Dermis blood vessel endothelial cell (primary cell): ENCODE measurements at places on chromosomes 5 and 9.

- peak; percentile 60 for DNase-seq
These were observed 899 bp upstream of the RAPGEF6 start for GRCh38 chr5:131635684-131636572.

- no peak for DNase-seq
These were observed 561.1 kb downstream of the PRDM9 start for GRCh38 chr5:24068524-24068923.

DNA sequence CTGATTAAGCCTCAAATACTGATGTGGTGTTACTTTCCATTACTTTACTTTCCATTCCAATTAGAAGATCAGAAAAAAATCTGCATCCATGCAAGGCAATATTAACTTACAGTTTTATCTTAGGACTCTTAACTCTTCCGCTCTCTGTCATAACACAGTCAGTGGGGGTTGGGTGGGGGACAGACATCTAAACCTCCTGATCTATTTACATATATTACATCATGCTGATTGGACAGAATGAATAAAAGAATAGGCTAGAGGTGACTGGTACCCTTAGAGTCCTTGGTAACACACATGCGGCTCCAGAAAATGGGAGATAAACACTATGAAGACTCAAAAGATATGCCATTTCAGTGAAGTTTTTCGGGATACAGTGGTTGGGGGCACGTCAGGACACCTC lies 27.6 kb downstream of the RAPGEF6 start:
- DNase-seq, result no peak

GRCh38 chr9:104091116-104091515 lies 3.0 kb upstream of the SMC2 start:
- no peak for DNase-seq

DNA sequence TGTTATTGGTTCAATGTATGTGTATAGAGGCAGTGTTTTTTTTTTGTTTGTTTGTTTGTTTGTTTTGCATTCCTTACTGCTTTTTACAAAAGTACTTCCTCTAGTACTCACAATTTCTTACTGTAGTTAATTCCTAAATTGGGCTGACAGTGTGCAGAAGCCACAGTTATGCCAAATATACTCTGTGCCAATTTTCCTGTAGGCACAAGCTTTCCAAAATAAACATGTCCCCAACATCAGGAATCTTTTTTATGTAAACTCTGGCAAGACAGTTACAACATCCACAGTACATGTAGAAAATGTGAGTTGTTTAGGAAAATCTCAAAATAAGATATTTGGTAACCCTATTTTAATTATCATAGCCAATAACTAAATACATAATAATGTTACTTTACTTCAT lies 161.6 kb upstream of the TSLP start:
- no peak for DNase-seq

DNA sequence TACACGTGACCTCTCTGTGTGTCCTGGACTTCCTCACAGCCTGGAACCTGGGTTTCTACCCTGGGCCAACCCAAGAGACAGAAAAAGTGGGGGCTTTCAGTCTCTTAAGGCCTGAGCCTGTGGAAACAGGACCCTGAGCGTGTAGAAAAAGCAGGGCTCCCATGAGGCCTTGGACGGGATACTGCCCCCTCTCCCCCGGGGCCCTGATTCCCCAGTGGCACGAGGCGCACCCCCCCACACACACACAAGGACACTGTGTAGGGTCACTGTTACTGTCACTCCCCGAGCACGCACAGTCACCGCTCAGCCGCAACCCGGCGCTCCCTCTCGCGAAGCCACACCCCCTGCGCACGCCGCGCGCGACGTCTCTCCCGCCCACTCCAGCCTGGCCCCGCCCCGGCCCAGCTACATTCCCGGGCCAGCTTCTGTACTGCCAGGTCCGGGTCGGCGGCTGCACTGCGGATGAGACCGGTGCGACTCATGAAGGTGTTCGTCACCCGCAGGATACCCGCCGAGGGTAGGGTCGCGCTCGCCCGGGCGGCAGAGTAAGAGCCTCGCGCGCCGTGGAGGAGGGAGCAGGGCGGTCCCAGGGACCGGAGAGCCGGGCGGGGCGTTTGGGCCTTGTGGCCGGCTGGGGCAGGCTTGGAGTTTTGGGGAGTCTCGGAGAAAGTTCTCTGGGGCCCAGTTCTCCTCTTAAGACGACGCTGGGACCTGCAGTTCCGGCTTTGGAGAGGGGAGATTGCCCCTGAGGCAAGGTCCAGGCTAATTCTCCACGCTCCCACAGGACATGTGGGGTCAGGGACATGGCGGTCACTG lies at the start of gene GRHPR:
Gene GRHPR, plus strand, starts transcription at position 408 of the 816 bp plus-strand sequence. Its CDS starts 55 bp downstream, at position 463.
- DNase-seq, result peak; percentile 83

DNA sequence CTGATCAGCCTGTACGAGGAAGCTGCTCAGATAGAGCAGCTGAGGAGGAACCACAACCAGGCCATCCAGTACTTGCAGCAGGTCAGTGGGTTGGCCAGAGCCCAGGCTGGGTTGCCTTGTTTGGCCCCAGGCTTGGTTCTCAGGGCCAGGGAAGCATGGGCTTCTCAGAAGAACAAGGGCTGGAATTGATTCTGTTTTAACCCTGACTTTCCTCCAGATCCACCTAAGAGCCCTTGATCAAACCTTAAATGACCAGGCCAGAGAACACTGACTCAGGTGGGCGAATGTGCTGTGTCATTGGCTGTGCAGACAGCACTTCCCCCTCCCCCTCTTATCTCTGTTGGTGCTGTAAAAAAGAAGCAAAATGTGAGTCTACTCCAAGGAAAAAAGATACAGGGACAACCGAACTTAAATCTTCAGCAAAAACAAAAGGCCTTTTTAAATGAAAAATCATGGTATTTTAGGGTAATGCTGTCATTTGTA lies 28.1 kb downstream of the TTC23L start:
- no peak for DNase-seq

- DNase-seq, result no peak
These were observed 720.7 kb upstream of the CTNND2 start for GRCh38 chr5:12624776-12625560.

DNA sequence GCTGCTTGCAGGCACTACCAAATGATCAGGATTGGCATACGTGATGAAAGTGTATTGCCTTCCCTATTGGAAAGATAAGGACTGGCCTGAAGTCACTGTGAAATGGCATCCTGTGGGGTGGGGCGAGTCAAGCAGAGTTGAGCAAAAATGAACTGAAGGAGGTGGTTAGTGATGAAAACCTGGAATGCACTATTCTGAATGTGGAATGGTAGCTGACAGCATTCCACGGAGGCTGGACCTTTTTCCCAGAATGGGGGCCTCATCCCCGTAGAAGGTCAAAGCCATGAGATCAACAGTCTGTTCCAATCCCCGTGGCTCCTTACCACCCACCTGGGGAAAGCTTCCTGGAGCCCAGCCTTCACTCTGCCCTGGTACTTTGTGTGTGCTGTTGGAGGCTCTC lies 37.7 kb downstream of the ASS1 start:
- no peak for DNase-seq

- no peak for DNase-seq
These were observed 196.6 kb downstream of the FANCC start for GRCh38 chr9:95120781-95121370.

DNA sequence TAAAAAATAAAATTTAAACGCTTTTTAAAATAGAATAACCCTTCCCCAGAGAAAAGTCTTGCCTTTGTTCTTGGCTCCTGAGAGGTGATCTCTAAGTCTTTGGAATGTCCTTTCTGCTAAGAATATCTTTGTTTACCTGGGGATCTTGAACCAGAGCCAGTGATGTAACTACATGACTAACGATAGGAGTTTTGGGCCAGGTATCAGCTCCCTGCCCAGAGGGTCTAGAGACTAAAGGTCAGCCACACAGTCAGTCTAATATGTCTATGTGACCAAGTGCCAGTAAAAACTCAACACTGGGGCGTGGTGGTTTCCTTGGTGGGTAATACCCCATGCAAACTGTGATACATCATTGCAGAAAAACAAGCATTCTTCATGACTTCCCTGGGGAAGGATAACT lies 1351.9 kb upstream of the C9orf72 start:
- no peak for DNase-seq

GRCh38 chr9:11469745-11470144 lies 856.9 kb upstream of the PTPRD start:
- DNase-seq, result no peak

DNA sequence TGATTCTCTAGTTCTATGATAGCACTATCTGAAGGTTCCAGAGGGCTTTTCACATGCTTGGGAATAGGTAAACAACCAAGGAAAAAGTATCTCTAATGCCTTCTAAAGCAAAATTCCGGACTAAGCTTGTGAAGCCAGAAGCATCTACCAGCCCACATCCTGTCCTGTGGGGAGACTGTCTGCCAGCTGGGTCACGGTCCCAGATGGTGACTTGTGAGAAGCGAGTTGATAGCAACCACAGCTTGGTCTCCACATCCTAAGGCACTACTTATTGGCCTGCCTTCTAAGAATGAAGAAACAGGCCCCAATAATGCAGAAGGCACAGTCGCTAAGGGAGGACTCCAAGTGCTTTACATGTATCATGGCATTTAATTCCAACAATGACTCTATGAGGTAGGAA lies 184.1 kb upstream of the ADRA1B start:
- DNase-seq, result no peak

GRCh38 chr5:133610489-133611356 lies 1.6 kb downstream of the FSTL4 start:
- peak; percentile 69 for DNase-seq

DNA sequence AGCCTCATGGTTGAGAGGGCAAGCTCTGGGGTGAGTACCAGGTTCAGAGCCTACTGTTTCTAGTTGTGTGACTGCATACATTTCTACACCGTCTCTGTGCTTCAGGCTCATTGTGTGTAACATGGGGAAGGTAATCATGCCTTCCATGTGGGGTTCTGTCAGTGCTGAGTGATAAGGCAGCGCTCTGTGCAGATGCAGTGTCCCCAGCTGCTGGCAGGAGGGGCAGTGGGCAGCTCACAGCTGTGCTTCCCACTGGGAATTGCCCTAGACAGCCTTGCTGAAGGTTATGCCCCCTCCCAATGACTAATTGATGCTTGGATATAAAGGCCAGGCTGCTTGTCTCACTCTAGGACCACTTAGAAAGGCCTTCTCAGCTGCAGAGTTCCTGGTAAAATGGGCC lies 121.8 kb upstream of the SAP30L start:
- DNase-seq, result no peak

GRCh38 chr9:109799141-109799540 lies 19.1 kb downstream of the PALM2AKAP2 start:
- DNase-seq, result no peak

- no peak for DNase-seq
These were observed 139.2 kb upstream of the SMARCA2 start for GRCh38 chr9:1875921-1876448.

DNA sequence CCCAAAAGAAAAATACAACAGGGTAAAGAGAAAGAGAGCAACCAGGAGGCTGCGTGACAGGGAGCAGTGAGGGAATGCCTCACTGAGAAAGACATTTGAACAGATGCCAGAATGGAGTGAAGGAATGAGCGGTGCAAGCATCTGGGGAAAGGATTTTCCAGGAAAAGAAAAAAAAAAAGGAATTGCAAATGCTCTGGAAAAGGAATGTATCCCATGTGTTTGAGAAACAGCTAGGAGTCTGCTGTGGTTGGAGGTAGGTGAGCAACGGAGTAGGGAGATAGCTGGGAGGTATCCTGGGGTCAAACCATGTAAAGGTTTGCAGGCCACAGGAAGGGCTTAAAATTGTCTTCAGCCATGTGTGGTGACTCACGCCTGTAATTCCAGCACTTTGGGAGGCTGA lies 23.6 kb upstream of the CEMIP2 start:
- DNase-seq, result no peak

DNA sequence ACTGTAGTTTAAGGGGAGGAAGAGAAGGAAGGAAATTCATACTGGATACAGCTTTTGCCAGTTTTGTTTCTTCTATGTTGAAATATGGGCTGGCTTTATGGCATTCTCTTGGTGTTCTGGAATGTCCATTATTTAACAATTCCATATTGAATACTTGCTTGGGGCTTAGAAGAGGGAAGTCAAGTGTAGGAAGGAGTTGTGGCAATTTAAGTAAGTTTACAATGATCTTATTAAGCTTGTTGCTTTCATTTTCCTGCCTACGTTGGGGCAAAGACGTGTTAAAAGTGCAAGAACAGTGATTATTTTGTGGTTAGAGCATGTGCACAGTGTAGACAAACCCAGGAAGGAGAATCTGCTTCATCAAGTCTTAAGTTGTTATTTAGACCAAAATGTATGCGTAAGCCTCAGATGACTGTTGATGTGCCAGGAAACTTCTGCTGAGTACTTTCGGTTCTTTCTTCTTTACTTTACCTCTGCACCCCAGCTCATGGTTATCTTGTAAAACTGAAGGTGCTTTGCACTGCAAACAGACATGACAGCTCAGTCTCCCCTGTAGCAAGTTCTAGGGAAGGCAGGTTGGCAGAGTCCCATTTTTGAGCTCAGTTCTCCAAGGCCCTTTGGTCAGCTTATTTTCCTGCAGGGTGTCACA lies 75.8 kb downstream of the F2RL2 start:
- DNase-seq, result no peak
